ENCODE measurements at places on chromosomes 6 and 20. TPM values are rescaled to one million over a fixed set of nuclear protein-coding genes. Genes with fewer than 3 reads are reported as not detected.

SCGN gene
- total RNA-seq = 30.2 TPM

- DNase-seq = no peak
Observed at GRCh38 chr6:159713984-159714383, 13.3 kb upstream of the WTAP start.

DNA sequence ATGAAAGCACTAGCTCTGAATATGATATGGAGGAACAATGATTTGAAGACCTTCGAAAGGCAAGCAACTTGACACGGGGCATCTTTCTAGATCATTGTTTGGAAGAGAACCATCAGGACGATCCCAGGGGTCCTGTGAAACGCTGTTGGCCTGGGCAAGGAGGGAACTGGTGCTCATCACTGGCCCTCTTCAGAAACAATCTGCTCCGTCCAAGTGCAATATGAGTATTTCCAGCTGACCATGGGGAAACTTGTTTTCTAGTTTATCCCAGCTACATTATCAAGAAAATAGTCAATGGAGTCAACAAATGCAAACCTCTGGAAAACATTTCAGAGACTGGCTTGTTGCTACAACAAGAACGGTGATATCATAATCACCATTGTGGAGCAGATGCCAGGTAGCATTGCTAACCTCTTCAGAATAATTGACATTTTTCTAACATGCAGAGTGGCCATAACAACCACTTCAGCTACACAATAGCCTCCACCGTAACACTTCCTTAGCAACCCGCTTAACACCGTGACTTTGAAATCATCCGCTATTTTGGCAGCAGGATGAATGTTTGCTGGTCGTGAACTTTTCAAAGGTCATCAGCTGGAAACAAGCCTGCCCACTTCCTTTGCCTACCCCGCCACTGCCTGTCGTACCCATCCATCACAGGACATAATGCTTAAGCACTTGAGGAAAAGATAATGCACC lies 112.0 kb upstream of the PDE10A start:
- DNase-seq = no peak

DNA sequence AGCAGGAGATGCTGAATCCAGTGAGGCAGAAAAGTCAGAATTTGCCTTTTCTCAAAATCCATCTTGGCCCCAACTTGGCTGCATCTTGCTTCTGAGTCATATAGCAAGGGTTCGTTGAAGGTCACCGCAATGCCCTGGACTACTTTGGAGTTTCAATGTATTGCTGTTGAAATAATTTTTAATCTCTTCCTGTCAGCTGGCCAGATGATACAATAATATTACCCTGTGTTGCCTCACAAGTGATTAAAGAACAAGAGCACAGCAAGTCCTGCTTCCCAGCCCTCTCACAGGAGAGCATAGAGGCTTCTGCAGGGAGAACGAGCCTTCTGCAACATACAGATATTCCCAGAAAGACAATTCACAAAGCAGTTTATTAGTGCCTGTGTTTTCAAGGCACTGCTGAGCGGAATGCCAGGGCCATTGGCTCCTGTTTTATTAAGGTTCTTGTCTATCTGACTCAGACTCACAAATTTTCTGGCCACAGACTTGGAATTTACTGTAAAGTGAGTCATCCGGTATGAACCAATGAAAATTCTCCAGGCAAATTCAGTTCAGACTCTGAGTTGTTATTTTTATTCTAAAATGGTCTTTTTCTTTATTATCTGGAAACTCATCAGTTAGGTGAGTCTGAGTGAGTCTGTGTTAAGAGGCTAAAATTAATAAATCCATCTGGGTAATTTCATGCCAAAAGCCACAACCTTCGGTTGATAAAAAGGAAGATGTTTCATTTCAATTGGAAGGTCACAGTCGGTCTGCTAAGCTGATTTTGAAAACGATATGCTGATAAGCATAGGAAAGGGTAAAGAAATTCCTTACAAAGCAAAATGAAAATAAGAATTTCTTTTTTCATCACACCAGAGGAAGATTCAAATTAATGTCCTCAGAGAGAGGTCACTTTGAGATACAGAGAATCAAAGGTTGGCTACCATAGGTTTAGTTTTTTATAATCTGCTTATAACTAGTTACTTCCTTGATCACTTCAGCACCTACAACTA lies 289.4 kb upstream of the STXBP5 start:
- no peak for DNase-seq

- no peak for DNase-seq
Observed at GRCh38 chr20:31990641-31991338, 19.4 kb upstream of the CCM2L start.

DNA sequence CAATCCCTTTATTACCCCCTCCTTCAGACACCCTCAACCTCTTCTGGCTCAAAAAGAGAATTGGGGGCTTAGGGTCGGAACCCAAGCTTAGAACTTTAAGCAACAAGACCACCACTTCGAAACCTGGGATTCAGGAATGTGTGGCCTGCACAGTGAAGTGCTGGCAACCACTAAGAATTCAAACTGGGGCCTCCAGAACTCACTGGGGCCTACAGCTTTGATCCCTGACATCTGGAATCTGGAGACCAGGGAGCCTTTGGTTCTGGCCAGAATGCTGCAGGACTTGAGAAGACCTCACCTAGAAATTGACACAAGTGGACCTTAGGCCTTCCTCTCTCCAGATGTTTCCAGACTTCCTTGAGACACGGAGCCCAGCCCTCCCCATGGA lies 2.2 kb downstream of the TNF start:
- DNase-seq = no peak
